ENCODE measurements at places on chromosomes 1 and 21. TPM values are rescaled to one million over a fixed set of nuclear protein-coding genes. Genes with fewer than 3 reads are reported as not detected.

Gene OR10J1
- total RNA-seq, result not detected

Gene PADI2
- total RNA-seq, result not detected

Gene DYRK3
- 28.9 TPM for total RNA-seq

Gene FMO1
- 0.14 TPM for total RNA-seq

Gene RPTN
- not detected for total RNA-seq

Gene NUF2
- 1.3 TPM for total RNA-seq

Gene RASSF5
- 5.2 TPM for total RNA-seq

Gene ACTA1
- not detected for total RNA-seq

Gene PER3
- 4.9 TPM for total RNA-seq

Gene TBCE
- 19.5 TPM for total RNA-seq

Gene KCND3
- 0.57 TPM for total RNA-seq

Gene NFASC
- 32.7 TPM for total RNA-seq

Gene ECM1
- 7.8 TPM for total RNA-seq

Gene SNIP1
- 14.1 TPM for total RNA-seq

Gene FCRL4
- not detected for total RNA-seq

Gene S100A12
- total RNA-seq, result not detected

Gene PLA2G2C
- total RNA-seq, result not detected

Gene FBXO2
- 2.8 TPM for total RNA-seq

Gene KDF1
- total RNA-seq, result not detected

Gene TRPM2
- under 0.01 TPM for total RNA-seq

Gene INAVA
- 0.18 TPM for total RNA-seq

Gene TEX38
- total RNA-seq, result not detected

Gene TMEM240
- 3.3 TPM for total RNA-seq

Gene TMEM51
- total RNA-seq, result 6.8 TPM

Gene CHIA
- total RNA-seq, result not detected

Gene ATP1A2
- total RNA-seq, result 0.65 TPM

Gene GRHL3
- not detected for total RNA-seq

Gene UTS2
- total RNA-seq, result not detected

Gene C1orf174
- total RNA-seq, result 18.2 TPM

Gene CACNA1E
- not detected for total RNA-seq

Gene RUNX1
- total RNA-seq, result 31.2 TPM

Gene CGN
- total RNA-seq, result under 0.01 TPM

Gene CFHR5
- total RNA-seq, result not detected

Gene HMCN1
- total RNA-seq, result 15.4 TPM

Gene AMIGO1
- 1.6 TPM for total RNA-seq

Gene LPAR3
- total RNA-seq, result 2.6 TPM

Gene KIAA0319L
- 35.4 TPM for total RNA-seq

Gene C4BPB
- total RNA-seq, result 0.14 TPM

Gene PODN
- 58.7 TPM for total RNA-seq

Gene IL20
- total RNA-seq, result not detected

Gene EDARADD
- total RNA-seq, result 0.09 TPM

Gene GPR25
- total RNA-seq, result not detected

Gene REG4
- not detected for total RNA-seq

Gene KIF26B
- 25.8 TPM for total RNA-seq

Gene LRRC38
- 0.28 TPM for total RNA-seq

Gene PEAR1
- total RNA-seq, result 1.2 TPM

Gene ZNF684
- total RNA-seq, result 2.6 TPM

Gene C1QTNF12
- total RNA-seq, result 0.83 TPM

Gene OR2T6
- not detected for total RNA-seq

Gene SYCP1
- not detected for total RNA-seq

Gene BATF3
- 0.65 TPM for total RNA-seq

Gene FALEC
- 0.18 TPM for total RNA-seq

Gene LDLRAD1
- total RNA-seq, result not detected

Gene FABP3
- total RNA-seq, result 116 TPM
